ENCODE measurements at places on chromosomes 1 and 21.
A peak's percentile ranks its signal among the peaks of the same experiment; 100 is the strongest.

DNA sequence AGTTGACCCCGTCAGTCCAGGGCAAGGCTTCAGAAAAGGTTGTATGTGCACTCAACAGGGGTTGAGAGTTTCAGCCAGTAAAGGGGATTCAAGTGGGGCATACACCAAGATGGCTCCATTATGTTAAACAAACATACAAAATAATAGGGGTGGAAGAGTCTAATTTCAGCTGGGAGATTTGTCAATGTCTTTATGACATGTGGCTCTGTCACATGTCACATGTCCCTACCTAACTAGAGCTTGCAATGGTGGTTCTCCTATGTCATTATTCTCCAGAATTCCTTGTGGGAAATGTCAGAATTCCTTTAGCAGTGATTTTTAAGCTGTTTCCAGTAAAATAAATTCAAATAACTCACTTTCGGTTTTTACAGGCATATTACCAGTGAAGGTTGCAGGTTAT is 392.0 kb upstream of the ADGRL4 start:
- DNase-seq = no peak

DNA sequence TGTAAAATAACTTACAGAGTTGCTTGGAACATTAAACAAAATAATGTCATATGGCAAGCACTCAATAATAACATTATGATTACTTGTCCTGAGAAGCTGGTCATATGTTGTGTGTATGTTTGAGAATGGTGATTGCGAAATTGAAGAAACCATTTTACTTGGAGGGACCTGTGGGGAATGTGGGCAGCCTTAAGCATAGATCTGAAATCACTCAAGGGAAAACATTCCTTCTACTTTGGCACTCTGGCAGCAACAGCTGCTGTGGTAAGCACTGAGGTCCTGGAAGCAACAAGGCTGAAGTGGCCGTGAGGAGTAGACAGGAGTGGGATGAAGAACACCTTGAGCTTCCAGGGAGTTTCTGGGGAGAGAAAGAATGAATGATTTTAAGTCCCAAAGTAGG is 165.4 kb upstream of the ADAMTS5 start:
- no peak for DNase-seq

- DNase-seq = no peak
Observed at GRCh38 chr1:171295821-171296220, 18.2 kb upstream of the FMO4 start.

- DNase-seq = no peak
Observed at GRCh38 chr1:229857585-229857984, 209.5 kb upstream of the GALNT2 start.

DNA sequence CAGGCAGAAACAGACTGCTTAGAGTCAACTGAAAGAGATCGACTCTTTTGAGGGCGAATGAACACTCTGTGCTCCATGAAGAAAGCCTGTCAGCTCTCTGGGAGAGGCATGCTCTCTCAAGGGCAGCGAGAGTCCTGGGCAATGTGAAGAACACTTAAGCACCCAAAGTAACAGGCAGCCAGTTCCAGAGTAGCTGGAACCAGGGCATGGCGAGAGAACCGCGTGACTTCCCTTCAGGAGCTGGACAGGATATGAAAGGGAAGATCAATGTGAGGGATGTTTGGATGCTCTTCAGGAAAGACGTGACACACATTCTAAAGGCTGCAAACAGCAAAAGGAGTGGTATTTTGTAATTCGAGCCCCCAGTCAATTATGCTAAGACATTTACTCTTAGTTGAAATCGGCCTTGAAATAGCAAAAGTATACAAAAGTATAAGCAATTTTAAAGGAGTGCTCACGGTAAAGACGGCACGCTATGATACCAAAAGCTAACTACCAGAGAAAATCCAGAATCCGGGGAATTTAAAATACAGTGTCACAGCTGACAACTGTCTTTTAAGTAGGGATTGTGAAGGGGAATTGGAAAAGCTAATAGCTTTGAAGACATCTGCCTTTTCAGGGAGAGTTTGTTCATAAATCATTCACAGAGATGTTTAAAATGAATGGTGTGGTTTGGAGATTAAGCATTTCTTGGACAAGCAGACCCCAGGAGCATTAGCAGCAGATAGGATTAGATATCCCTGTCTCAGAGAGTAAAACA is 20.8 kb downstream of the ADAMTS5 start:
- no peak for DNase-seq

- DNase-seq = no peak
Observed at GRCh38 chr1:193538680-193539079, 352.3 kb upstream of the B3GALT2 start.

DNA sequence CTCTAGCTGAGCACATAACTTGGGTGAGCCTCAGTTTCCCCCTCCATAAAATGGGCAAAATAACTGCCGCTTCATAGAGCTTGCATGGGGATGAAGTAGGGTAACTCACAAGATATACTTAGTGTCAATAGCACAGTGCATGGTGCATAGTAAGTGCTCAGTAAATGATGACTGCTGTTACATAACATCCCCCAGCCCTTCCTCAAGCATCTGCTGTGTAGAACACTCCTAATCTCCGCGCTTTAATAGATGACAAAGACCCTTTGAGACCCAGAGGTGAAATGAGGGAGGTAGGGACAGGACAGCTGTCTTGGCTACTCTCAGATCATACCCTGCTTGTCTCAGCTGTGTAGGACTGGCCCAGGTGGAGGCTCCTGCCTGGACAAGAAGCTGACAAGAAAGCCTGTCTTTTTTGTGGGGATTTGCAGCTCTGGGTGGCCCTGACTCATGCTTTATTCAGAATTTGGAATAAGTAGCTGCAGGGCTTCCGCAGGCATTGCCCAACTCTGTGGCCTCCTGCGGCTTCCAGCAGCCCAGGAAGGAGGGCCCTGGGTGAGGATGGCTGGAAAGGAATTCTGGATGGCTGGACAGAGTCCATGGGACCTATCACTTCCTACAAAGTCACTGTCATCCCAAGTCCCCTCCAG is 20.7 kb upstream of the PADI4 start:
- DNase-seq = no peak

DNA sequence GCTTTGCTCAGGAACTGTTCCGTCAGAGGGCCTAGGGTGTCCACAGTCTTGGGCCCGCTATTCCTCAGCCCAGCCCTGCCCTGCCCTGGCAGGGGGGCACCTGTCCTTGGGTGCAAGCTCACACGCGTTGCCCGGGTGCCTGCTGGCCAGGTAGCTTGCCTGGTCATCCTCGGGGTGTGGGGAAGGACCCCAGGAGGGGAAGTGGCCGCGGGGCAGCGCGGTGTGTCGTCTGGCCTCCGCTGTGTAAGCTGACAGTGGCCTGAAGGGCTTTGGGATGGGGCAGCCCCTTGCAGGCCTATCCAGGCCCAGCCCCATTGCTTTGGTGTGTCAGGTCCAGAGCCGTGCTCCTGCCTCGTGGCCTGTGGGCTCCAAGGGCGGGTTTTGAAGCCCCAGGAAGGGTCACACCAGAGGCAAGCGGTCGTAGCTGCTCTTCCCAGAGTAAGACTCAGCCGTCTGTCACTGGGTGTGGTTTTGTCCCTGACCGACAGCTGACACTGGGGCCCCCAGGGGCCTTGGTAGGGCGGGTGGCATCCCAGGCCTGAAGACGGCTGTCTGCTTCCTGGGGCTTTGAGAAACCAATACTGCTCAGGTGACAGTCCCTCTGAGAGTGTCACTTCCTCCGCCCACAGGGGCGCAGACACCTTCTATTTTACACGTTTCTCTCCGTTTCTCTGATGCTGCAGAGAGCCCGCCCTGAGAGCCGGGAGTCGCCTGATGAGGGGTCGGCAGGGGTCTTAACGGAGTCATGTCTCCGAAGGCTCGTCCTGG is 72.1 kb downstream of the SKI start:
- peak; percentile 64 for DNase-seq

- no peak for DNase-seq
Observed at GRCh38 chr1:172069534-172069933, 228.2 kb downstream of the DNM3 start.

Measured in activated naive CD4-positive, alpha-beta T cell (primary cell).